ENCODE measurements at places on chromosomes 7 and 10.

GRCh38 chr7:123657304-123657685 is 1.6 kb downstream of the LMOD2 start:
- no peak for DNase-seq

GRCh38 chr10:71383972-71384687 is 12.6 kb upstream of the CDH23 start:
- peak; percentile 59 for DNase-seq

- DNase-seq = no peak
Measured at GRCh38 chr10:127535802-127536515, 13.2 kb upstream of the NPS start.

DNA sequence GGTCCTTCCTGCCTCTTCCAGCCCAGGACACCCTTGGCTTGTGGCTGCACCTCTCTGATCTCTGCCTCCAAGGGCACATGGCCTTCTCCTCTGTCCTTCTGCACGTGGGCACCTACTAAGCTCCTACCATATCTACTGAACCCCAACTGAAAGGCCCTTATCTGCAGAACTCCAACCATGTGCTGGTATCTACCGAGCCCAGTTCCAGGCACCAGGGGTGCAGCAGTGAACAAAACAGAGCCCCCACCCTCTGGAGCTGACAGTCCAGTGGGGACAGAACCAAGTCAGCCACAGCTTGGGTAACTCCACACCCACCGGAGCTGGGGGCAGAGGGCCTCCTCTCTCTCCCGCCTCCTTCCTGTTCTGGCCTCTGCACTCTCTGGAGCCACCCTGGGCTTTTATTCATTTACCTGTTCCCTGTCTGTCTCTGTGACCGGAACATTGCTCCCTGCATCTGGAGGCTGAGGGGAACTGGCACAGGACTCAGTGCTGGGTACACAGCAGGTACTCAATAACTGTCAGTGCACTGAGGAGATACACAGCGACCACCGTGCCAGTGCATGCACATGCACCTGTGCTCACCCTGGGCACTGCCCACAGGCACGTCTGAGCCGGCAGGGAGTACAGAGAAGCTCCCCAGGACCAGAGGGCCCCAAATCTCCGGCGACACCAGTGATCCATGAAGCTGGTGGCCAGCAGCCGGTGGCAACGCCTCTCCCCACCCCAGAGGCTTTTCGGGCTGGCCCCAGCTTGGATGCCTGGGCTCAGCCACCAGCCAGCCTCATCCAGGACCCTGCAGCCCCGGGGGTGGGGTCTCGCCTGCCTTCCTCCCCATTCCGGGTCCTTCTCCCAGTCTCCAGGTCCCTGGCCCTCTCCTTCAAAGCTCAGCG is 2.0 kb downstream of the MICALL2 start:
- no peak for DNase-seq

GRCh38 chr10:126337251-126337810 is 50.9 kb downstream of the ADAM12 start:
- no peak for DNase-seq

DNA sequence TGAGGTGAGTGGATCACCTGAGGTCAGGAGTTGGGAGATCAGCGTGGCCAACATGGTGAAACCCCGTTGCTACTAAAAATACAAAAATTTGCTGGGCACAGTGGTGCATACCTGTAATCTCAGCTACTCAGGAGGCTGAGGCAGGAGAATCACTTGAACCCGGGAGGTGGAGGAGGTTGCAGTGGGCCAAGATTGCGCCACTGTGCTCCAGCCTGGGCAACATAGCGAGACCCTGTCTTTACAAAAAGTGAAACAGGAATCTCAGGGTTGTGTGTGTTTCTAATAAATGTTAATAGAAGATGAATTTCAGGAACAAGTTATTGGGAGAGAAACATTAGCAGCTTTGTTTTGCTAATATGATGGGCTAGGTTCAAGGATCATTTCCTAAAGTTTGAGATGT is 19.9 kb downstream of the PPP2R2D start:
- no peak for DNase-seq

- no peak for DNase-seq
Measured at GRCh38 chr10:58896229-58896628, 280.2 kb upstream of the PHYHIPL start.

GRCh38 chr10:3485057-3485686 is 299.8 kb downstream of the KLF6 start:
- no peak for DNase-seq

GRCh38 chr7:73885975-73886798 is 25.2 kb downstream of the TMEM270 start:
- no peak for DNase-seq

DNA sequence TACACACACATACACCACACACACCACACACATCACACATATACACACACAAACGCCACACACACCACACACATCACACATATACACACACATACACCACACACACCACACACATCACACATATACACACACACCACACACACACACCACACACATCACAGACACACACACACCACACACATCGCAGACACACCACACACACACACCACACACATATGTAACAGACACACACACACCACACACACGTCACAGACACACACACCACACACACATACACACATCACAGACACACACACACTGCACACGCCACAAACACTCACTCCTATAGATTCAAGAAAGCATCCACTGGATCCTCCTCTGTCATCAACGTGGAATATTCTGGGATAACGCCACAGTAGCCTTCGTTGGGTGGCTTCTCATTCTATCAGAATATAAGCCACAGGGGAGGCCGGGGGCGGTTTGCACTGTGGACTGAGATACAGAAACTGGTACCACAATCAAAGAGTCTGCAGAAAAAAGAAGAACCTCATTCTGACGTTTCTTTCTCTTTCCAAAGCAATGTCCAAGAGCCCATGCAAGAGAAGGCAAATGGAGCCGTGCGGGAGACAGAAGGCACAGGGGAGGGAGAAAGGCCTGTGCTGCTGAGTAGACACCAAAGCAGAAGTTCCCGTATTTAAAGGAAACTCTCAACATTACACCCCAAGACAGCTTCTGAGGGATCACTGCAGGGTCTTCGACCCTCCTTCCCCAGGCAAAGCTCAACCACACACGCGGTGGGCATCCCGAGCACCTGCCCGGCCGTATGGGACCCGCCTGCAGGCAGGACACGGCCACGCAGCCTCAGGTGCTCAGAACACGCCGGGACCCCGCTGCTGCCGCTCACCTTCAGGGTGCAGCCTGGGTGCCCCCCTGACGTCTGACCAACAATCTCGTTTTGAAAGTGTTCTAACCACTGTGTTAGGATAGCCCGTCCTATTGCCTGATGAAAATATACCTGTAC is 321.2 kb downstream of the DNAJB6 start:
- DNase-seq = no peak

GRCh38 chr7:30348083-30348560 is 63.7 kb downstream of the ZNRF2 start:
- peak; percentile 13 for DNase-seq

GRCh38 chr10:103193820-103194529 is 903 bp upstream of the NT5C2 start:
- no peak for DNase-seq

DNA sequence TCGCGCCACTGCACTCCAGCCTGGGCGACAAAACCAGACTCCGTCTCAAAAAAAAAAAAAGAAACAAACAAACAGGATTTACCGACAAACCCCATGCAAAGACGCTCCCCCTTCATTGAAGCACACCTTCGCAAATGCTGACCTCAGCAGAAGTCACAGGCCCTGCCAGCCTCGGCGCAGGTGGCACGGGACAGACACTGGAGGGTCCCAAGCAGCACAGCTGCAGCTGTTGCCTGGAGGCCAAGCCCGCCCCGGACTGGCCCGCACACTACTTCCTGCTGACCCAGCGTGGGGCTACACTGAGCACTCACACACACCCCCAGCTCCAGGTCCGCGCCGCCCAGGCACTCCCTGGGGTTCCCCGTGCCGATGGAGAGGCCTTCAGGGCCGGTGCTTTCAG is 31.2 kb downstream of the SNX8 start:
- no peak for DNase-seq

GRCh38 chr7:124027236-124027635 is 5.6 kb downstream of the TMEM229A start:
- no peak for DNase-seq

Measured in activated CD8-positive, alpha-beta memory T cell treated with anti-CD3 and anti-CD28 coated beads for 1 hour (primary cell).